ENCODE measurements at places on chromosomes 4 and X.

- DNase-seq = no peak
These were observed 82.4 kb downstream of the MTNR1A start for GRCh38 chr4:186472948-186473347.

- DNase-seq = no peak
These were observed 87.1 kb upstream of the PRPS1 start for GRCh38 chrX:107541244-107541643.

GRCh38 chr4:3235030-3235345 lies 14.0 kb upstream of the MSANTD1 start:
- no peak for DNase-seq

- DNase-seq = peak; percentile 57
These were observed 118.8 kb upstream of the AFF2 start for GRCh38 chrX:148381603-148382002.

DNA sequence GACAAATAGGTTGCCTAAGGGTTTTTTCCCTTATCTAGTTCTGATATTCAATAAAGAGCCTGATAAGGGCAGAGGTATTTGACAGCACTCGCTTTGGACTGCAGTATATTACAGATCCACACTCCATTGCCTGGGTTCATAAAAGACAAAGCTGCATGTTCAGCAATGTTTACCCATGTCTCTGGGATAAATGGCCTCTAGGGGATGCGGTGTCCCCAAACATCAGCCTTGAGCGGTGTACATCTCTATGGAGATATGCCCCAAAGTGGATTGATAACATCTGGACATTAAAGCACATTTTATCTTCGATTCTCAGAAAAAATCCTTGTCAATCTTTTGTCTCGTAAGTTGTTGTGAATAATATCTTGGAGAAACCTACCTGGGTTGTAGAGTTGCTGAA lies 660.8 kb upstream of the AADAT start:
- DNase-seq = no peak

- DNase-seq = no peak
These were observed 19.7 kb upstream of the GRPR start for GRCh38 chrX:16103625-16104024.

- DNase-seq = no peak
These were observed 62.5 kb downstream of the ASB9 start for GRCh38 chrX:15207384-15207783.

DNA sequence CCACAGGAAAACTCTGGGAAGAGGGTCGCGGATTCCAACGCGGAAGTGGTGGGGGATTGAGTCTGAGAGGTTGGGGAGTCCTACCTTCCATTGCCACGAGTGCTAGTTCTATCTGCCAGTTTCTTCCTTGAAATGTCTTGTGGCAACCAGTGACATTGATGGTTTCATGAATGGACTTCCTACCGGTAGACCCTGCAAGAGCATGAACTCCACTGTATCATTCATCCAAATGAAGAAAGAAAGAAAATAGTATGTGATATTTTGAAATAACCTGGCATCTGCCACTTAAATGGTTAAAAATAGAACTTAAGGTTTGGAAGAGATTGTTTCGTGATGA lies 1.1 kb upstream of the SLC10A7 start:
- DNase-seq = peak; percentile 28

DNA sequence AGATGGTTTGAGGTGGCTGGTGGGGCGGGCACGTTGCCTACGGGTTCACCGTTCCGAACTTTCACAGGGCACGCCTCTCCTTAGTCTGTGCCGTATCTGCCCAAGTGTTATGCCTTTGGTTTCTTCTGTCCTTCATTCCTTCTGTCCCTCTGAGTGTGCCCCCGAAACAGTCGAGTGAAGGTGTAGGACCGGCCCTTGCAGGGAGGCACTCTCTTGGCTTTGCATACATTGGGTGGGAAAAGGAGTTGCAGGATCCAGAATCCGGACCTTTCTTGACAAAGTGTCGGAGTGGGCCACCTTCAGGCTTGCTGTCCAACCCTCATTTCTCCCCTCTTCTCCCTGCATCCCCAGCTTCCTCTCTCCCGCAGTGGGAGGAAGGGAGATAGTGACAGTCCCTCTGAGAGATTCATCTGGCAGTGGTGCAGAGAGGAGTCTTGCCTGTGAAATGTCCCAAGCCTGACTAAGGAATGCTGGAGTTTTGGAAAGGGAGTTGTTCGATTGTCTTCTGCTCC lies 569 bp downstream of the ARFIP1 start:
- no peak for DNase-seq

- DNase-seq = no peak
These were observed 56.0 kb downstream of the ZFYVE28 start for GRCh38 chr4:2362266-2363055.

DNA sequence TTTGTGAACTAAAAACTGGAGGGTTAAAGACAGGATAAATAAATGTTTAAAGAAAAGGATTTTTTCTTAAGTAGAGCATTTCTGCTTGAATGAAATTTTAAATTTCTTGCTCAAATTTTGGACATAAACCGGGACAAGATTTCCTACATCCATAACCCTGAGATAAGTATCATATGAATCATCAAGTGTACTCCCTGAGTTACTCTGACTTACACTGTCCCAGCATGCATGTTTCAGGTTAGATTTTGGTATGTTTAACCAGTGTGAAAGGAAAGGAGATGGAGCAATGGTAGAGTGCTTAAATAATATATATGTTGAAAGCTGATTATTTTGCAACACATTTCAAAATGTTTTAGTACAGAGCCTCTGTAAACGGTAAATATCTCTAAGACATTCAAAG lies 175.2 kb downstream of the ADGRL3 start:
- no peak for DNase-seq

- peak; percentile 25 for DNase-seq
These were observed 8.1 kb upstream of the TBC1D25 start for GRCh38 chrX:48531358-48531959.

DNA sequence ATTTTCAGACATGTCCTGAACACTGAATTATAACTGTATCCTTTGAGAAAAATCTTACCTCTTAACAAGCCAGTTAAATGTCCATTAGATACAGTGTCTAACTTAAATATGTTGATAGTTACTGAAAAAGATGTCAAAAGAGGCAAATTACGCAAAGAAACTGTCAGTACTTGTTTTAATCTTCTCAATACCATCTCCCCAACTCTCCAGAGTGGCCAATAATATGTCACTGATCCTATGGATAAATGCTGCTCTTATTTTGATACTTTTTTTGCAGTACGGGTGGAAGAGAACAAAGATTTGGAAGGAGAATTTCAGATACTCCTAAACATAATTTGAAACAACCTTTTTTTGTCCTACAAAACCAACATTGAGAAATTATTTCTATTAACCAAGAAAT lies 192.7 kb downstream of the CBR4 start:
- DNase-seq = no peak

- no peak for DNase-seq
These were observed 1372.4 kb downstream of the C4orf33 start for GRCh38 chr4:130468340-130468739.

GRCh38 chr4:1382776-1383727 lies 23.2 kb downstream of the NKX1-1 start:
- no peak for DNase-seq

DNA sequence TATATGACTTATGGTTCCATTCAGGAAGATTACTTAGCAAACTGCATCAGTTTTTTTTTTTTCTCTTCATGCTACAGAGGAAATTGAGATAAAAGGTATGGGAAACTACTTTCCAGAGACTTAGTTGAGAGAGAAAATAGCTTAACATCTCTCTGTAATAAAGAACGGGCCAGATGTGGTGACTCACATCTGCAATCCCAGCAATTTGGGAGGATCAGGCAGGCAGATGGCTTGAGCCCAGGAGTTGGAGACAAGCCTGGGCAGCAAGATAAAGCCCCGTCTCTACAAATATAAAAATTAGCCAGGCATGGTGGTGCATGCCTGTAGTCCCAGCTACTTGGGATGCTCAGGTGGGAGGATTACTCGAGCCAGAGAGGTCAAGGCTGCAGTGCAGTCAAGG lies 271.2 kb upstream of the TENM3 start:
- no peak for DNase-seq

- DNase-seq = no peak
These were observed 35.2 kb downstream of the AFF2 start for GRCh38 chrX:148535639-148536038.

GRCh38 chr4:110085131-110085530 lies 113.3 kb downstream of the ELOVL6 start:
- DNase-seq = no peak

All from activated CD4-positive, alpha-beta T cell treated with anti-CD3 and anti-CD28 coated beads, Interleukin-2, Interleukin-4, amounts not matched to agents 100 ng/mL and 50 ng/mL, durations not matched to agents 16 hours and 8 hours (primary cell).